Stimulated activated CD4-positive, alpha-beta T cell treated with anti-CD3 and anti-CD28 coated beads, Interleukin-12 subunit alpha, Interleukin-12 subunit beta, amount 100 ng/mL, for 48 hours (primary cell): ENCODE measurements at places on chromosomes 6 and 20.

- no peak for DNase-seq
Observed at GRCh38 chr20:8133851-8134451, 1.9 kb downstream of the PLCB1 start.

DNA sequence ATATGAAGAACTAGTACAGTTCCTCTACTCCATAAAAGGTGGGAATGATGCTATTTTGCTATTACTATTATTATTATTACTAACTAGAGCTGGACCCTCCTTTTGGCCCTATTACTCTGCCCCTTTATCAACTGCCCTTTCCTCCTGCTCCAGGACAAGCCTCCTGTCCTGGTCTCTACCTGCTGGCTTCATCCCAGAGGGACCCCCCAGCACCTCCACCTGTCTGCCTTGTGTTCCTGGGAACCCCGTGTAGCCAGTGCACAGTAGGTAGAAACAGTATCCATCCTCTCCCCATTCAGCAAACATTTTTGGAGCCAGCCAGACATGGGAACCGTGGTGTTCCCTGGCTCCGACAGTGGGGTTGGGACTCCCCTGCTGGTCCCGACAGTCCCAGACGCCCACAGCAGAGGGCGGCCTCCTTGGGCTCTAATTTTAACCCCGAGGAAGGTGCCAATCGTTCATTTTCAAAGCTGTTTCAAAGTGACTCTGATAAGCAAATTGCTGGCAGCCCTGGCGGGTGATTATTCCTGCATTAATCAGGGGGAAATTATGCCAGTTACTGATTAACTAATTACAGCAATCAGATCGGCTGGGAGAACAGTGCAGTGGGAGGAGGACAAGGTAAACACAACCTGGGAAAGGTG lies 44.2 kb upstream of the MDGA1 start:
- DNase-seq: no peak

DNA sequence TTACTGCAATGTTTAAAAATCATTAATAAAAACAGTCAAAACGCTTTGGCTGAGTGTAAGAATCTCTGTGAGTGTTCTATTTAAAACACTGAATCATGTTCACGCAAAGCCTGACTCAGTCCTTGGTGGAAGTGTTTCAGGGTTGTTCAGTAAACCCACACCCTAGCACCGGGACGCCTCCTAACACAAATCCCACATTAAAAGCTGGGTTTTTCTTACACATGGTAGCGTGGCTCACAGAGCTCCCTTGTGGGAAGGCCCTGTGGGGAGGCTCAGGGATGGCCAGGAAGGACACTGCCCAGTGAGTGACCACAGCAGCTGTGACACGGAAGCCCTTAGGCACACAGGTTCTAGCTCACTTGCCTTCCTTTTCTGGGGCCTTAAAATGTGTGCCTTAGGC lies 80.2 kb downstream of the GMPR start:
- DNase-seq: peak; percentile 26

GRCh38 chr6:21377356-21377755 lies 216.2 kb upstream of the SOX4 start:
- DNase-seq: no peak

- DNase-seq: no peak
Observed at GRCh38 chr6:121594053-121594452, 158.6 kb downstream of the GJA1 start.

DNA sequence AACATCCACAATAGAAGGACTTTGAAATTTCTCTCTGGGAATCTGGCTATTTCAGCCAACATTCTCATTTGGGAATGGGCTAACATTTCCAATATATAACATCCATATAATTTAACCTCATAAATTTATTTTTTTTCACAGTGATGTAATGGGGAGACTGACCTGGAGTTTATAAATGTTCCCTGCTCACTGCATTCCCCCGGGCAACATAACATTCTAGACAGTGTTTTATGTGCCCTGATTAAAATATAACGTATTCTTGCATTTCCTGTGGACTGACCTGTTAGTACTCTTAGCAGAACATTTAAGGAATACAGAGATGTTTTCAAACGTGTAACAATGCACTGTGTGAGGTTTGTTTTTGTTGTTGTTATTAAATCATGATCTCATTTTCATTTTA lies 20.9 kb downstream of the TSHZ2 start:
- DNase-seq: no peak

GRCh38 chr6:44057931-44058616 lies 69.2 kb downstream of the MRPL14 start:
- DNase-seq: no peak

DNA sequence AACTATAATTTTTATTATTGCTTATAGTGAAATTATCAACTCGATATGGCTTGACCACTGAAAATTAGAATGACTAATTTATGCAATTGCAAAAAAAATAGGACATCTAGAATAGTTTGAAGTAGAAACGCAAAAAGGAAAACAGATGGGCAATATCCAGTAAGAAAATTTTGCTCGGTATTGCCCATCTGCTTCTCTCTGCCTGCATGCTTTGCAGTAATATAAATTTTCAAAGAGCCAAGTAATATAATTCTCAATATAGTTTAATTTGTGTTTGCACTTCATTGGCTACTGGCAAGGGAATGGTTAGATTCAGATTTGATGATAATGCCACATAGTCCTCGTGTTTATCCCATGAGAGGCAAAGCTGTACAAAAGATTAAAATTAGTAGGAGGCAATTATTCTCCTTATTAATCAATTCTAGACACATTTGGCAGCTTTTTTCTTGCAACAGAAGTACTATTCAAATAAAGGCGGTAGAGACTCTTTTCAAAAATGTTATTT lies 27.3 kb upstream of the LAMA2 start:
- no peak for DNase-seq

GRCh38 chr6:73722318-73723060 lies 26.5 kb downstream of the CD109 start:
- DNase-seq: no peak

- no peak for DNase-seq
Observed at GRCh38 chr6:44041461-44042260, 85.6 kb downstream of the MRPL14 start.

- no peak for DNase-seq
Observed at GRCh38 chr20:50903353-50904051, 27.7 kb downstream of the ADNP start.
